ENCODE measurements at places on chromosomes 4 and X.

GRCh38 chr4:128908735-128909134 lies 99.2 kb downstream of the JADE1 start:
- no peak for DNase-seq

GRCh38 chrX:104309169-104309568 lies 54.4 kb upstream of the ESX1 start:
- no peak for DNase-seq

GRCh38 chrX:68461576-68461975 lies 28.3 kb upstream of the OPHN1 start:
- DNase-seq: no peak

DNA sequence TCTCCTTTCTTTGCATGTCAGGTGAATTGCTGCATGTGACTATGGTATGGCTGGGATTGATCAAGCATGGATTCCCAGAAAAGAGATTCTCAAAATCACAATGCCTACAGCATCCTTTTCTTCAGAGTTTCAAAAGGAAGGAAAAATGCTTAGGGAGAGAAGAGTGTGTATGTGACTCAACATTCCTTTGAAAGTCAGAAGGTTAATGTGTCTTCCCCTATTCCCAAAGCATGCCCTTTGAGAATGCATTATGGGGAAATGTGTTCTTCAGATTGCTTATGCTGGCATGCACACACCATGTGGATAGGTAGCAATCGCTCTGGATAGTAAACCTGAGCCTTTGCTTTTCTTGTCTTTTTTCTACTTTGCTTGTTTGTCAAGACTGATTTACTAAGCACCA lies 78.5 kb downstream of the ELOVL6 start:
- no peak for DNase-seq

DNA sequence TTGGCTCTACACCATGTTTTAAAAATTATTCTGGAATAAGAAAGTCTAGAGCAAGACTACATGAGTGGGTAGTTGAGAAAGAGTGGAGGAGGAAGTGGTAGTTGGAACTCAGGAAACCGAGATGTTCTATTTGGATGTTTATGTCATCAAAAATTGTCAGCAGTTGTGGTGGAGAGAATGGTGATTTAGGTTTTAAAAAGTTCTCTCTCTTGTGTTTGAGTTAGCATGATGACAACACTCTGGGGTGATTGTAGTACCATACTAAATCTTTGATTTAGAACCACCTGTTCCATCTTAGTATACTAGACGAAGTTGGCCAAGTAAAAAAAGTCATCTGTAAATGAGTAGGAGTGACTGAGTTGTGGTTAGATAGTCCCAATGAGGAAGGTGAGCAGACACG lies 40.7 kb downstream of the KLHL2 start:
- DNase-seq: no peak

DNA sequence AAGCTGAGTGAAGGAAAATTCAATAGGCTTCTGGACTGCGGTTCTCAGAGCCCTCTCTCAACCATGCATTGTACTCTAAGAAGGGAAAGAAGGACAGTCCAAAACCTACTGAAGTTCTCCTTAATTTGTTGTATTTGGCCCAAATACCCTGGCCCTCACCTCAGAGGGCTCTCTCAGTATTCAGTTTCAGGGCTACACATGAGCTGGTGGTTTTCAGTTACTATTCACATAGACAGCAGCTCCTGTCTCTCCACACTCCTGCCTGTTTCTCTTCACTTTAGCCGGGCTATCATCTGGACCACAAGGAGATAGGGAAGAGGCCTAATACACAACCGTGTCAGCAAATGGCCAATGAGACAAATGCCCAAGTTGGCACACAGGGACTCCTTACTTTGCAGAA lies 66.0 kb downstream of the ATG4A start:
- DNase-seq: no peak

DNA sequence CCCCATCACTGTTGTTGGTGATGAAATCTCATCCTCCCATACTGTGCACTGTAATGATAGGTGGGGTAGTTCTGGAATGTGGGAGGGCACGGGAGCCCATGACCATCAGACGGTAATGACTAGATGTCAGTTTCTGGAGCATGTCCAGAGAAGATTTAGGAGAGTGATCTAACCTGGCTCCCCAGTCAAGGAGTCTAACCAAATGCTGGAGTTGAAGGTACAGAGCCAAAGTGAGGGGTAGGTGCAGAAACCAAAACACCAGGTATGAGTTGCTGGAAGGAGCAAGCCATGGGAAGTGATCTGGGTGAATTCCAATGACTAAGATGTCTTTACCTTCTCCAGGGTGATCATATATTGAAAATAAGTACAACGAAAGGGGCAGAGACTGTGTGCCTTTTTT lies 296.9 kb downstream of the INPP4B start:
- DNase-seq: no peak

- peak; percentile 19 for DNase-seq
Observed at GRCh38 chr4:152014280-152014679, 253.5 kb upstream of the GATB start.

GRCh38 chrX:53089925-53090324 lies 4.0 kb upstream of the KANTR start:
- no peak for DNase-seq

DNA sequence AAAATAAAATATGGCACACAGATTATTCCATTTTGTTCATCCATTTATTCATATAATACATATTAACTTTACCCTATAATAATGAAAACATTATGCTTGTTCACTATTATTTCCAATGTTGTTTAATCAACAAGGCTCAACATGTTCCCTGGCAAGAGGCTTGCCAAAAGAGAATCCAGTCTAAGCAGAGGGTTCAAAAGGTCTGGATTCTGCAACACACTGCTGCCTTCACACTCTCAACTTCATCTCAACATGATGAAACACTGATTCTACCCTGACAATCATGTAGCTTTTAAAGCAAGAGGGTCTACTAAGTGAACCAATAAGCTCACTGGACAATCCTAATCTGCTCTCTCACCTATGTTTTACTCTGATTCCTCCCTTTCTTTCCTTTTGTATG lies 101.1 kb downstream of the MID1 start:
- no peak for DNase-seq

- DNase-seq: no peak
Observed at GRCh38 chr4:89590128-89590527, 246.8 kb downstream of the SNCA start.

DNA sequence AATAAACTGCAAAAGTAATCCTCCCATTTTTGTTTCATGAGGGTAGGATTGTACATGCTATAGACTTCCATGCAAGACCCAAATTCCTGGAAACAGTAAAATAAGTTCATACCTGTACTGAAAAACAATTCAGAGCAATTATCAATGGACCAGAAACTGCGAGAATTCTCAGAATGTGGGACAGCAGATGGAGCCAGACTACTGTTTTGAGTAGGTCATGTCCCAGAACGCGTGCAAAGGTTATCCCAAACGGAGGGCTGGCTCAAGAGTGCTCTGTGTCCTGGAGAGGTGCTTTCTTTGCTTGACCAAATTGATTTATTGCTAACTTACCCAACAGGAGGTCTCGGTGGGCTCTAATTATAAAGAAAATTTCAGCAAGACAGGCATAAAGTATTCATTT lies 1.7 kb upstream of the MAGEH1 start:
- DNase-seq: no peak

GRCh38 chr4:81512757-81513501 lies 41.2 kb upstream of the RASGEF1B start:
- no peak for DNase-seq

DNA sequence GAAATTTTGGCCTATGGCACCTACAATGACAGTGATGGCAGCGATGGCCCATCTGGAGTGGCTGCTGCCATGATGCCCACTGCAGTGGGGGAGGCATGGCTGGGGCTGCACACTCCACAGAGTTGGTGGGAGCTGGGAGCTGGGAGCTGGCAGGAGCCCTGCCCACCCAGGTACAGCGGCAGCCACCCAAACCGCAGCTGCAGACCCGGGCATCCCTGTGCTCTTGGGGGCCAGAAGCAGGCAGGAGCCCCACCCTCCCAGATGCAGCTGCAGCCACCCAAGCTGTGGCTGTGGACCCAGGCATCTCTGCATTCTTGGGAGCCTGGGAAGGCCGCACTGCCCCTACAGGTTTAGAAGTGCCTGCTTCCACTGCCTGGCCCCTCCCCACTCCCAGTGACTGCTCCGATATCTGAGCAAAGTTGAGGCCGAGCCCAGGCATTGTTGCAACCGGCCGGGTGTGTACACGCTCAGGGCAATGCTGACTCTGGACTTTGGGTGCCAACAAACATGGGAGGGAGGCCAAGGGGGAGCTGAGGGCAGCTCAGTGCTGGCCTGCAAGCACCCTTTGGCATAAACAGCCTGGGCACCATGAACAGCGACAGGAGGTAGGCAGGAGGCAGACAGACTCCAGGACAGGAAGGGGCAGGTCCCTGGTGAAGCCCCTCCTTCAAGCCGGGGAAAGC lies 82.8 kb downstream of the PPP4R3C start:
- no peak for DNase-seq

GRCh38 chrX:34491126-34491525 lies 166.0 kb downstream of the TMEM47 start:
- DNase-seq: no peak

GRCh38 chr4:4496592-4497372 lies 45.1 kb downstream of the STX18 start:
- no peak for DNase-seq

GRCh38 chrX:133134282-133134681 lies 37.4 kb upstream of the USP26 start:
- DNase-seq: no peak

DNA sequence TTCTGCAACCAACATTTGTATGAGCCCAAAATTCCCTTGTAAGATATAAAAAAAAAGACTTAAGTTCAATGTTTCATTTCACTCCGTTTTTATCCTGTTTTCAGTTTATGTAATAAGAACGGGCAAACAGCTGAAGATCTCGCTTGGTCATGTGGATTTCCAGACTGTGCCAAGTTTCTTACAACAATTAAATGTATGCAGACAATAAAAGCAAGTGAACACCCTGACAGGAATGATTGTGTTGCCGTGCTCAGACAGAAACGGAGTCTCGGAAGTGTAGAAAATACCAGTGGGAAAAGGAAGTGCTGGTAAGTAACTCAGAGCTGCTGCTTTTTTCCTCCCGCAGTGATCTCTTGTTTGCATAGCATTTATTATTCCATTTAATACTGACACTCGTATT lies 2.8 kb downstream of the ANKRD37 start:
- no peak for DNase-seq

DNA sequence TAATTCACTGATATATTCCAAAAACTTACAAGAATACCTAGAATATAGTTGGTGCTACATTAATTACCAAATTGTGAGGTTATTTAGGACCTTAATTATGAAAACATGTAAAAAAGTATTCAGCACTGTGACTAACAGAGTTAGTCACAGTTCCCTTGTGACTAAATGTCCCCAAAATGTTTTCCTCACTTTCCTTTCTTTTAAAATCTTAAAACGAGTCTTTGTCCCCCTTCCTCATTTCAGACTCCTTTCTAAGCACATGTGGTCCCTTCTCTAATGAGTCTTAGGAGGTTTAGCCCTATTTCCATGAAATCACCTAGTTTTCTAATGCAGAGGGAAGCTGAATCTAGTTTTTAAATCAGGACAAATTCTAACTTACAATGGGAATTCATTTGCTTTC lies 175.0 kb downstream of the PPP3CA start:
- DNase-seq: no peak

GRCh38 chr4:183757060-183757459 lies 98.0 kb downstream of the TRAPPC11 start:
- DNase-seq: no peak

GRCh38 chrX:134423606-134424005 lies 36.4 kb upstream of the HPRT1 start:
- no peak for DNase-seq

- no peak for DNase-seq
Observed at GRCh38 chr4:4558881-4559280, 17.0 kb upstream of the STX18 start.

GRCh38 chrX:153441981-153442380 lies 3.9 kb downstream of the TREX2 start:
- DNase-seq: no peak

DNA sequence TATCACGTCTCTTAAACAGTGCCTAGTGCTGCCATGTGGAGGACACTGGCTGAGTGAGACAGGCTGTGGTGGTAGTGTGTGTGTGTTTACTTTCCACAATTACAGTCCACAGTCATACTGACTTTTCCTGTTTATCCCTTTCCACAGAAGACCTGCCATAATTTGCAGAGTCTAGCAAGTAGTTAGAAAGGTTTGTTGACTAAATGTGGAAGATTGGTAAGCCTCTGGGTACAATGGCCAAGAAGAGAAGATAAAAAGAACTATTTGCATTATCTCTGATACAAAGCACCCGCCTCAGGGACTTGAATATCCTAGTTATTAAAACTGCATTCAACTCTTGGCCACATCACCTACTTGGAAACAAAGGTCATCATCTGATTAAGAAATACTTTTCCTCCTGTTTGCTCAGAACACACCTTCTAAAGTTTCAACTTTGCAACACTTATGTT lies 89.1 kb downstream of the FAM13A start:
- no peak for DNase-seq

GRCh38 chr4:73750730-73751129 lies 10.4 kb downstream of the CXCL8 start:
- DNase-seq: no peak

GRCh38 chrX:152632445-152633097 lies 5.1 kb upstream of the GABRQ start:
- peak; percentile 9 for DNase-seq

DNA sequence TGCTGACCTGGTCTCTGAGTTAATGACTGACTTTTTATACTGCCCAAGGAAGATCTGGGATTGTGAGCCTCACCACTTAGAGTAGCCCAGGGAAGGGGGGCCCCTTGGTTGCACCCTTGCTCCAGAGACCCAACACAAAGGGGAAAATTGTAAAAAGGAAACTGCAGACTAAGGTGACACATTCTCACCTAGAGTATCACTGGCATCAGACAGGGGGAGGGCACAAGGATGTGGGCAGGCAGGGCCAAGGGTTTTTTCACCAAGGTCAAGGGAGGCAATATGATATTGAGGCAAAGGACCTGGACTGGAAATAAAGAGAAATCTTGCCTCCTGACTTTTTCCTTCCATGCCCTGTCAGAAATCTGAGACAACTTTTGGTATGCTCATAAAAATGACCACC lies 386.2 kb upstream of the FGF16 start:
- no peak for DNase-seq

GRCh38 chr4:135418353-135418752 lies 1216.8 kb upstream of the PABPC4L start:
- DNase-seq: no peak

DNA sequence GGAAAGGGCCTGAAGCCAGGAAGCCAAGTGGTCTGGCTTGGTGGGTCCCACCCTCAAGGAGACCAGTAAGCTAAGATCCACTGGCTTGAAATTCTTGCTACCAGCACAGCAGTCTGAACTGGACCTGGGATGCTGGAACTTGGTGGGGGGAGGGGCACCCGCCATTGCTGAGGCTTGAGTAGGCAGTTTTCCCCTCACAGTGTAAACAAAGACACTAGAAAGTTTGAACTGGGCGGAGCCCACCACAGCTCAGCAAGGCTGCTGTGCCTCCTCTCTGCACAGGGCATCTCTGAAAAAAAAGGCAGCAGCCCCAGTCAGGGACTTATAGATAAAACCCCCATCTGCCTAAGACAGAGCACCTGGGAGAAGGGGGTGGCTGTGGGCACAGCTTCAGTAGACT lies 63.1 kb downstream of the AFM start:
- no peak for DNase-seq

All from activated gamma-delta T cell treated with anti-CD3 and anti-CD28 coated beads, Interleukin-2, amount 50 U/mL, for 16 hours (primary cell).